ENCODE measurements at places on chromosomes 2 and 18.

DNA sequence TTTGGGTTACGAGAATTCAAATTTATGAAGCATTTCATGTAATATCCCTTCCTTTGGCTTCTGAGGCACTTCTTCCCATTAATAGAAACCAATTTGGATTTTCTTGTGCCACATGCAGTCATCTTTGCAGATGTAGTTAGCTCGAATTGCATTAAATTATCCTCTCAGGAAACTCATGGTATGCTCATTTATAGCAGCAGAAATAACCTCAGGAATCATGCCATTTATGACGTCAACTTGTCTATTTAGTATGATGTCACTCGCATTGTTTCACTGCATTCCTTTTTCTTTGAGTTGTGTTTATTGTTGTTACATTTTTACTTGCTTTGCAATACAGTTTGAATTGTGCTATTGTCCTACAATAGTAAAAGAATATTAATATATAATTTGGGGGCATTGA lies 163.8 kb downstream of the RBM43 start:
- DNase-seq: no peak

GRCh38 chr2:3423492-3424170 lies 44.1 kb downstream of the TRAPPC12 start:
- peak; percentile 92 for DNase-seq

DNA sequence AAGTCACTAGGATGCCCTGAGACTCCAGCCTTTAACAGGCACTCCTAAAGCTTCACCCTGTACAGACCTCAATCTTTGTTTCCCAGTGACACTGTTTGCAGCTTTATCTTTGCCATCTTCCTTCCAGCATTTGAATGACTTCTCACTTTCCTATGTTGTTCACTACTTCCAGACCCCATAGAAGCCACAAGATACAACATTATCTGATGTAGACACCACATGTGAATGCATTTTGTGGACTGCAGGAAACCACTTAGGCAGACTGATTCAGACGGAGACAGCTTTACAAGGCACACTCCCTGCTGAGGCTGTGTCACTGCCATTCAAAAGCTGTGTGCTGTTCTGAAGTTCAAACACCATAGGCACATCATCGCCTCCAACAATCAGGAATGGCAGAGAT lies 67.3 kb upstream of the SPATS2L start:
- DNase-seq: no peak

- DNase-seq: no peak
Observed at GRCh38 chr2:132566379-132566778, 103.6 kb downstream of the LYPD1 start.

- no peak for DNase-seq
Observed at GRCh38 chr2:164046040-164046439, 310.2 kb upstream of the FIGN start.

DNA sequence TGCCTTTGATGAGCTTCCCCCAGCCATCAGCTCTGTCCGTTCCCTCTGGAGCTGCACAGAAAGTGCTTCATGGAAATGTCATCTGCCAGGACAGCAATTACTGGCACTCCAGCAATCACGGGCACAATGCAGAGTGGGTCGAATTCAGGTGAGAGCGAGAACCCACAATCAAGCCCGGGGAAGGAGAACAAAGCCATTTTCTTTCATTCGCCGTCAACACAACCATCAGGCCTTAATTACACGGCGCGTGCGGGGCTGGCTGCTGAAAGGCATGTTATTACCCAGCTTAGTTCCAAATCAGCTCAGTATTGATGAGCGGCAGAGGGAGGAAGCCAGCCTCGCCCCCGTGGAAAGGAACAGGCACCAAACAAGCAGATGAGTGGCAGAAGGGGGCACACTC lies 143.9 kb downstream of the MYT1L start:
- no peak for DNase-seq

DNA sequence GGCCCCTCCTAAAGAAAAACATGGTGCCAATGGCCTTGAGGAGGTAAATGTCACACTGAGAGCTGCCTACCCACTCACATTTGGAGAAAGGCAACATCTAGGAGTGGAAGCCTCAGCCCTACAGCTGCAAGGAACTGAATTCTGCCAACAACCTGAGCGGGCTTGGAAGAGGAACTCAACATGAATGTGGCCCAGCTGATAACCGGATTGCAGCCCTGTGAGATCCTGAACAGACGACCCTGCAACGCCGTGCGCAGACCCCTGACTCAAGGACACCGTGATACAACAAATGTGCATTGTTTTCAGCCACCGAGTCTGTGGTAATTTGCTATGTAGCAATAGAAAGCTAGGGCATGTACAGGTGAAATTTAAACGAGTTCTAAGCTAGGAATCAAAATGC lies 99.4 kb downstream of the MYOM1 start:
- DNase-seq: no peak
